Activated CD8-positive, alpha-beta memory T cell treated with anti-CD3 and anti-CD28 coated beads, Interleukin-2, amount 50 U/mL, for 48 hours (primary cell): ENCODE measurements at places on chromosomes 12 and 14.

DNA sequence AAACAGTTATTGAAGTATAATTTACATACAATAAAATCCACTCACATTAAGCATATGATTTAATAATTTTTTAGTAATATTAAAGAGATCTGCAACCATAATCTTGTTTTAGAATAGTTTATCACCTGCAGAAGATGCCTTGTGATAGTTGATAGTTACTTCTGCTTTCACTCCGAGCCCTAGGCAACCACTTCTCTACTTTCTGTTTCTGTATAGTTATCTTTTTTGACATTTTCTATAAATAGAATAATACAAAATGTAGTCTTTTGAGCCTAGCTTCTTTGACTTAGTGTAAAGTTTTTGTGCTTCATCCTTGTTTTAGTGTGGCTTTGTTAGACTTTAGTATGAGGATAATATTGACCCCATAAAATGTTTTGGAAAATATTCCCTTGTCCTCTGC, 111.0 kb downstream of the MNAT1 start:
- no peak for DNase-seq

DNA sequence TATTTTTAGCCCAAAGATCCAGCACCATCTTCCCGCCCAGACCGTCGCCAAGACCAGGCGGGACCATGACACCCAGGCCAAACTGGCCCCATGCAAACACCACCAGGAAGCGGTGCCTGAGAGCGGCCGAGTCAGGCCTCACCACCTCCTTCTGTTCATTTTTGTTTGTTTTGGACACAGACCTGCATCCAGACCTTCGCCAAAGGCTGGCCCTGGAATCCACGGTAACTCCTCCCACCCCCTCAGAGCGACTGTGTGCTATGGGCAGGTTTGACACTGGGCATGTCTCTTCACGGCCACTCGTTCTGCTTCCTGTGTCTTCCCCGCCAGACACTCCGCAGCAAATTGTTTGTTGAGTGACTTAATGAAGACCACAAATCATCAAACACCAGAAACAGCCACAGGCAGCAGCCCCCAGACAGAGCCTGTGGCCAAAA, 47.1 kb downstream of the NCOR2 start:
- DNase-seq, result no peak

- DNase-seq, result no peak
These were observed 947 bp downstream of the TMEM52B start for GRCh38 chr12:10179776-10180181.

GRCh38 chr14:76644855-76645518, 116.3 kb upstream of the VASH1 start:
- peak; percentile 53 for DNase-seq

DNA sequence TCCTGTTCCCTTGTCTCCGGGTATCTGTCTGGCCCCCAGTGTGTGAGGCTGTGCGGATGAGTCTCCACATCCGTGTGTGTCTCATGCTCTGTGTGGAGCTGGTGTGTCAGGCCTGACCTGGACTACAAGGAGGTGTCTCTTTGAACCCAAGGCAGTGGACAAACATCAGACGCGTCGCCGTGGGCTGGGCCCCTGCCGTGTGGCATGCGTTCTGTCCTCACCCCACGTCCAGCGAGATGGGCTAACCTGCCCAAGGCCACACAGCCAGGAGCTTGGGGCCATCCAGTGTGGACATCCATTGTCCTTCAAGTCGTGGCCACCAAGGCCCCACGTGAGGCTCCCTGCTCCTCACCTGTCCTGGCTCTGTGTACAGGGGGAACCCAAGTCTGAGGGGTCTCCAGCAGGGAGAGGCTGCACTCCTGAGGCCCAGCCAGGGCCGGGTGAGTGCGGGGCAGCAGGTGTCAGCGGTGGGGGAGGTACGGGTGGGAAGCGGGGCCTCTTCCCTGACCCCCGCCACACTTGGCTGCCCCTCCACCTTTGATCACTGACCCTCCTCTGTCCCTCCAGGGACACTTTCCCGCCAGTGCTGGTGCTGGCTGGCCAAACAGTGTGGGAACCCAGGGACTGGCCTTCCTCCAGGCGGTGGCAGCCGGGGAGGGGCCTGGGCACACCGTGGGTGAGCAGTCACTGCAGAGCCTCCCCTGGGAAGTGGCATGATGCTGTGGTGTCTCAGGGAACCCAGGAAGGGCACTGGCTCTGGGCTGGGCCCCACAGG, 48.5 kb downstream of the CYP46A1 start:
- peak; percentile 33 for DNase-seq

- no peak for DNase-seq
These were observed at the start of gene KRT7 for GRCh38 chr12:52232674-52233461. KRT7 (plus strand) TSS chr12:52233243; CDS start chr12:52233297, 54 bp downstream.

DNA sequence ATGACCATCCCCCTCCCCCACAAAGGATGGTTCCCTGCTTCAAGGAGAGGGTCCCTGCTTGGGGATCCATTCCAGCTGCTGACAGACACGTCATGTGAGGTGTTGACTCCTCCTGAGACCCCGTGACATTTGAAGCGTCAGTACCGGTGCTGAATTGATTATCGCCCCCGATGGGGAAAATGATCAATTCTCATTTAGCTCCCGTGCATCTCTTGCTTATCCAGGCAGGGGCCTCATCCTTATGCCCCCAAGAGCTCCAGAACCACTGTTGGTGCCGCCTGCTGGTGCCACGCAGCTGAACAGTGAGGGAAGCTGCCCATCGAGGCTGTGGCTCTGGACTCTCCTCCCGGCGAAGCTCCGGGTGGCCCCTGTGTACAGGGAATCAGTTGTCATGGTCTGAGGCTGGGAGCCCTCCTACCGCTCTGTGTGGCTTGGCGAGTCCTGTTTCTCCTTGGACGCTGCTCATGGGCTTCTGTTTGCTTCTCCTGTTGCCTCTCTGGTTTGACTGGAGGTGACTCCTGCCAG, 4.6 kb downstream of the KIF26A start:
- no peak for DNase-seq

DNA sequence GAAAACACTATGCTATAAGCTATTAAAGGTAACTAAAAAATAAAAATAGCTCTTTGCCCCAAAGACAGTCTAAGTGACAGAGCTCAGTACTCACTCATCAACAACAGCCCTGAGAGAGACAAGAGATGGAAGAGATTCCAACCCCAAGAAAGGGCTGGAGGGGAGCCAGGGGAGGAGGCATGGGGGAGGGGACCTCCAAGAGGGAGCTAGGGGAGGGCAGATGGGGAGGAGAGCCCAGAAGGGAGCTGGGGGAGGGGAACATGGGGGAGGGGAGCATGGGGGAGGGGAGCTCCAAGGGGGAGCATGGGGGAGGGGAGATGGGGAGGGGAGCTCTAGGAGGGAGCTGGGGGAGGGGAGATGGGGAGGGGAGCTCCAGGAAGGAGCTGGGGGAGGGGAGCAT, 7.7 kb downstream of the SSH1 start:
- no peak for DNase-seq

DNA sequence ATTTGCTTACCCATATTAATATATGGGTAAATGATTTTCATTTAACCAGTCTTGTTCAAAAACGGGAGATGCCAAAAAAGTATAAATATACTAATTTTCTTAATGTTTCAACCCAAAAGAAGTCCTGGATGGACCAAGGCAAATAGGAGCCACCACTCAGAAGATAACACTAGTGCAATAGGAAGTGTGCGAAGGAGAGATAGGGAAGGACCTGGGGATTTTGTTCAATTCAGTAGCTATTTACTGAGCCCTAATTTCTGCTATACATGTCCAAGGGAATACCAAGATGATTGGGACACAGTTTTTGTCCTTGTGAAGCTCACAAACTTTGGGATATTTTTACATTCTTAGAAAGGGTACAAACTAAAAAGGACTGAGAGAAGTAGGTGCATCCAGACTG, 1.5 kb downstream of the CMAS start:
- no peak for DNase-seq

DNA sequence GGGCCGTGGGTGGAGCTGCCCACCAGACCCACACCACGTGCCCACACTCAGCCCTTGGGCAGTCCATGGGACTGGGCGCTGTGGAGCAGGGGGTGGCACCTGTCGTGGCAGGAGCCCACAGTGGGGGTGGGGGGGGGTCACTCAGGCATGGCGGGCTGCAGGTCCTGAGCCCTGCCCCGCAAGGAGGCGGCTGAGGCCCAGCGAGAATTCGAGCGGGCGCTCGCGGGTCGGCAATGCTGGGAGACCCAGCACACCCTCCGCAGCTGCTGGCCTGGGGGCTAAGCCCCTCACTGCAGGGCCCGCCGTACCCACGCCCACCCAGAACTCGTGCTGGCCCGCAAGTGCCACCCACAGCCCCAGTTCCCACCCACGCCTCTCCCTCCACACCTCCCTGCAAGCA, 132.6 kb upstream of the GARIN2 start:
- DNase-seq, result no peak

GRCh38 chr14:58066115-58066514, 85.9 kb downstream of the ARMH4 start:
- DNase-seq, result no peak

GRCh38 chr14:25516838-25517237, 466.9 kb upstream of the STXBP6 start:
- no peak for DNase-seq

DNA sequence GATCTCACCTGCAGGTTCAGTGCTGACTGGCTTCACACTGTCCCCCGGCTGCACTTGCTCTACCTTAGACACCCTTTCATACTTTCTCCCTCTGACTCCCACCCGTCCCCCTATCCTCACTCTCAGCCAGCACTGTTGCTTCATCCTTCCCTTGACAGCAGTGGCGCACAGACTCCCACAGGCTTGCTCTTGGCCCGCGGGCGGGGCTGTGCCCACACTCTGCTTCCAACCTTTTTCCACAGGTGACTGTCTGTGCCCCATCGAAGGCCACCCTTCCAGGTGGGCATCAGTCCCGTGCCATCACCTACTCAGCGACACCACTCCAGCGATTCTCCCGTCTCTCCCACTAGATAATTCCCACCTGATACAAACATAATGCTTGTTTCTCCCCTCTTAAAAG, 1.0 kb upstream of the RPS6KL1 start:
- DNase-seq, result no peak

DNA sequence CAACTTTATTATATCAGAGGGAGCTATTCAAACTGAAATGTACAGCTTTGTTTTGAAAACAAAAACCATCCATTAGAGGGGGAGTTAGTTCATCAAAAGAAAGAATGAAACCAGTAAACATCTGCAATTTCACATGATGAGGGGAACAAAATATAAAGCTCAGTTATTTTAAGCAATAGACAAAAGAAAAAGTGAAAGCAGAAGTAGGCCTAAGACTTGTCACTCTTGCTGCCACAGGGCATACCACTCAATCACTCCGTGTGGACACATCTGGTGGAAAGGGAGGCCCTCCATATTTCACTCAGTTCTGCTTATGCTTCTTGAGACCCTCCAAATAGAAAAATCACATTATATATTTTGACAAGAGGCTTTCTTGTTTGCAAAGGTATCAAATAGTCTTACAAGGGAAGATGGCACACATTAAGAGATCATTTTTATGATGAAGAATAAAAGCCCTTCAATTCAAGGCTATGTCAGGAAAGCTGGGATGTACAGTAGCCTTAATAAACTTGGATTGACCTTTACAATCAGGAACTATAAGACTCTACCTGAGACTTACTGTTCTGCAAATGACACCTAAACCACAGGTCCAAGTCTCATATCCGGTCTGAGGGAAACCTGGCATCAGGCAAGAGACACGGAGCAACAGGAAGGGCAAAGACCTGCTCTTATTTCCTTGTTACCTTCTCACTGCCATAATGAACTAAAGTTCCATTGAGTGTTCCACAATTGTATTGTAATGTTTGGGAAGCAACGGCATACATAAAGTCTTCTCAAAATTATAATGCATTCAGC, 222.5 kb upstream of the GRIP1 start:
- no peak for DNase-seq

GRCh38 chr14:41766772-41767171, 160.1 kb downstream of the LRFN5 start:
- DNase-seq, result no peak

- DNase-seq, result no peak
These were observed 275.9 kb downstream of the FBXL14 start for GRCh38 chr12:1318327-1319031.

DNA sequence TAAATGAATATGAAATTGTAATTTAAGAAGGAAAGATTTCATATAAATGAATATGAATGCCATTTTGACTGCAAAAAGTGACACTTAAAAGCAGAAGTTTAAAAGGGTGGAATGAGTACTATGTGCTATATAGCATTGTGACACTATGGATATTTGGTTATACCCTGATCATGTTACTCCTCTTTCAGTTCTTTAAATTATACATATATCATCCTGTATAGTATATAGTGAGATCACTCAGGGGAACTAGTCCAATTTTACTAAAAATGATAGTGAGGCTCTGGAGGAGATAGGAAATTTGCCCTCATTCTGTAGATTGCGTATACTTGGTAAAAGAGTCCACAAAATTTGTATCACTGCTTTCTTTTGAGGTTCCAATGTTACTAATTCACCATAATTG, 155.7 kb upstream of the BTG1 start:
- no peak for DNase-seq

DNA sequence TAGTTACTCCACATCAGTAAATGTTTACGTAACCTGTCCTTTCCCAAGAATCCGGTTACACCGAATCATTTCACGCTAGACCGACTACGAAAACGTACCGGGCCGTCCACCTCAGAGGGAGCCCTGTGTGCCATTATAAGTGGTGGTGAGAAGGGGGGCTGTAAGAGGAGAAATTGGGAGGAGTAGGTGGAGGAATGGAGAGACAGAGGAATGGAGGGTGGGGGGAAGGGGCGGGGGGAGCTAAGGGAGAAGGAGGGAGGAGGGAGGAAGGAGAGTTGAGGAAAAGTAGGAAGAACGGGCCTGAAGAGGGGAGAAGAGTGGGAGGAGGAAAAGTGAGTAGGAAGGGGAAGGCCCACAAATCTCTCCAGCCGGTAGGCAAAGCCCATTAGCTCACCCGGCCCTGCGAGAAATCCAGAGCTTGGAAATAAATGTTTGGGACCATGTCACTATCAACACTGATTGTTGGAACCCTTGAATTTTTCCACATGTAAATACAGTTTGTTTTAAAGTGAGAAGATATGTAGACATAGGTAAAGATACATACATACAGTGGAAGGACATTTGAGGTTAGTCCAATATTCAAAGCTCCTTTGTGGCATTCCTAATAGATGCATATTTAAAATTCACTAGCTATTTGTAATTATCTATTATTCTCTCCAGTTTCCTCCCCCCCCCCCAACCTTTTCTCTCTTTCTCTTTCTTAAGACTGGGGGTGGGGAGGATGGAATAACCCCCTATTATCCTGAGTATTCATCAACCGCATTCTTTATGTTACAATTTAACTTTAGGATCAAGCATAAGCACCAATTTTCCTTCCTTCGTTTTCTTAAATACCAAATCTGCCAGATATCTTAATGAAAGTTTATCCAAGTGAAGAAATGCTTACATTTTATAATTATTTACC, 2.1 kb upstream of the FOXG1 start:
- DNase-seq, result no peak

GRCh38 chr12:49881415-49882247, 22.1 kb downstream of the FAIM2 start:
- DNase-seq, result no peak

DNA sequence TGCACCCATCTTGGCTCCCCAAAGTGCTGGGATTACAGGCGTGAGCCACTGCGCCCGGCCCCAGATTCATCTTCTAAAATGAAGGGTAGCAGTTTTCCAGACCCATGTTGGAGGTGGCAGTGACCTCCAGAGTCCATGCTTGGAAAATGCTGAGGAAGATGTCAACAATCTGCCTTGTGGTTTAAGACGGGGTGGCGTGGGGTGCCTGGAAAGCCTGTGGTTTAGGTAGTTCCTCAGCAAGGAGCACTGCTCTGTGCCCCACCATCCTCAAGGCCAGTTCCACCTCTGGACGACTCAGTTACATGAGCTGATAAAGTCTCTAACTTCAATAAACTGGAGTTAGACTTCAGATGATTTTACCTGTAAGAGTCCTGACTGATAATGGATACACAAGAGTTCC, 48.6 kb downstream of the DRAM1 start:
- DNase-seq, result no peak
